CD4-positive, alpha-beta memory T cell (primary cell): ENCODE measurements at places on chromosomes 11 and 22.

- no peaks in the 10 kb centered on the region for H3K36me3 ChIP-seq
- peaks cover 20% of the 10 kb centered on the region for H3K4me1 ChIP-seq
- no peaks in the 10 kb centered on the region for H3K27me3 ChIP-seq
- H3K4me3 ChIP-seq, result no peak overlapping the region
- DNase-seq, result no peak
- no peak overlapping the region for H3K27ac ChIP-seq
Measured at GRCh38 chr11:112516261-112516660, 255.6 kb upstream of the PLET1 start.

DNA sequence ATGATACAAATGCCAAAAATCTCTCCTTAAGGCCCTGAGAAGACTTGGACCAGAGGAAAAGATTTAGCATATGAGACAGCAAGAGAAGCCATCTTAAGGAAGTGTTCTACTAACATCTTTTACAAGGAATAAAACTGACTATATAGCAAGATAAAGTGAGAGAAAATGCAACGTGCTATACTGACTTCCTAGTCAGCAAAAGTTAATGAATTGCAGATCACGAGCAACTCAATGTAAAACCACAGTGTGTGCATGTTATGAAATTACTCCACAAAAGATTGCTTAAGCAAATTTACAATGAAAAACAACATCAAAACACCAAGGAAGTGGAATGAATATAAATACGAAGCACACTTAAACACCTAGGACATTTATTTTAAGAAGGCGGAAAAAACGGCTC, 187.5 kb downstream of the CADM1 start:
- H3K4me3 ChIP-seq, result no peak overlapping the region
- no peaks in the 10 kb centered on the region for H3K36me3 ChIP-seq
- no peaks in the 10 kb centered on the region for H3K4me1 ChIP-seq

DNA sequence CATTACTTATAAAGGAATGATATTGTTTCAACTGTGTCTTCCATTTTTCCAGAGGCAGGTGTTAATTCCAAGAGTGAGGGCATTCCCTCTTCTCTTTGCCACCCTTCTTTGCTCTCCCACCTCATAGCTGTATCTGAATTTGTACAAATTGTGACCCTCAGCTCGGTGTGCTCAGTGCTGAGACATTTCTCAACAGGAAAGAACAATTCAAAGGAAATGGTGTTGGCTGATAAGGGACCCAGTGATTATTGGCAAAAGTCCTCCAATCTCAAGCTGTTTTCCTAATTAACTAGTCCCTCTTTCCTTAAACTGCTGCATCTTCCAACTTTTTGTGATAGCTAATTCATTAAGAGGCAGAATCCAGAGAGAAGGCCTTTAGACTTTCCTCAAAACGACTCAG, 408.9 kb upstream of the SYN3 start:
- H3K4me1 ChIP-seq, result no peaks in the 10 kb centered on the region
- H3K4me3 ChIP-seq, result no peak overlapping the region
- no peaks in the 10 kb centered on the region for H3K36me3 ChIP-seq
- H3K27ac ChIP-seq, result no peak overlapping the region
- no peak for DNase-seq

DNA sequence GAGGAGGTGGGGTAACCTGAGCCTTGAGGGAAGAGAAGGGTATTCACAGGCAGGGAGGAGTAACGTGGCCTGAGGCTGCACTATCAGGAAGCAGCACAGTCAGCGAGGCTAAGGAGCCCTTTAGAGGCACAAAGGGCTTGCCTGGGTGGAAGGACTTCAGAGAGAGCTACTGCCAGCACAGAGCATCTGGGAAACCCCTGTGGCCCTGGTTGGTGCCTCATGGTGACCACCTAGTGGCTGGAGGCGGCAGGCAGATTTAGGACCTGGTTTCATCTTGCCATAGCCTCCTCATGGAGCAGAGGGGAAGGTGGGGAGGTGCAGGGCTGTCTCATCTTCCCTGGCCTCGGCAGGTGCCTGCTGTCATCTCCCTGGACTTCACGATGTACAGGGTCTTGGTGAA, 64.5 kb downstream of the MPPED1 start:
- no peaks in the 10 kb centered on the region for H3K27me3 ChIP-seq
- no peak overlapping the region for H3K27ac ChIP-seq
- DNase-seq, result no peak
- no peaks in the 10 kb centered on the region for H3K4me1 ChIP-seq
- no peak overlapping the region for H3K4me3 ChIP-seq

DNA sequence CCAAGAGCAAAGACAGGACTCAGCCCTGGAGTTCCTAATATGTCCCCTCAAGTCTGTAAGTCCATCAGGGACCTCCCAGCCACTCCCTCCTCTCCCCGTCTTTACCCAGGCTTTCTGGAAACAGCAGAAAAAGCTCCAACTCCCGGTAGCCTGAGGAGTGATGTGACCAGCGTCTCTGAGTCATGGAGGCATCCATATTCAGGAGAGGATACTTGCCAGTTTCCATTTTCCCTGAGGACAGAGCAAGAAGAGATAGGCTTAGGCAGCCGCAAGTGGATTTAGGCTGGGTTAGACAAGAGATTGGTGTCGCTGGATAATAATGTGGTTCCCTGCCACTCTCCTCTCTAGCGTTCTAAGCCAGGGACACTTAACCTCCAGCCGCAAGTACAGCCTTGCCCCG, 206.6 kb downstream of the GRIK4 start:
- H3K4me1 ChIP-seq, result no peaks in the 10 kb centered on the region
- H3K27ac ChIP-seq, result no peak overlapping the region
- DNase-seq, result no peak
- no peaks in the 10 kb centered on the region for H3K36me3 ChIP-seq
- no peak overlapping the region for H3K4me3 ChIP-seq

DNA sequence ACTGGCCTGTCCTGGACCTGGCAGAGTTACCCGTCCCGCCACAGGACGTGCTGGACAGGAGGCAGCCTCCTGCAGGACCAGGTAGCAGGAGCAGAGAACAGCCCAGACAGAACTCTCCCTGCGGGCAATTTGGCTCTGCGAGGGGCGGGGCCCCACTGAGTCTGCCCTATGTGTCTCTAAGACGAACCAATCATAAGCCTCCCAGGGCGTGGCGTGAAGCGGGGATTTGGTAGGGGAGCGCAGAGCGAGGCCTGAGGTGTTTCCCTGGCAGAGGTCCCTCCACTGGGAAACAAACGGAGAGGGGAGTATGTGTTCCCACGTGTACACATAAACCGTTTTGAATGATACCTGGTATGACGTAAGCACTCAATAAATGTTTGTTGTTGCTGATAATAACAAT, 7.4 kb downstream of the CD82 start:
- H3K27me3 ChIP-seq, result no peaks in the 10 kb centered on the region
- peak overlapping the region; percentile 21 for H3K4me3 ChIP-seq
- no peak for DNase-seq
- no peaks in the 10 kb centered on the region for H3K36me3 ChIP-seq
- peak overlapping the region; percentile 52 for H3K27ac ChIP-seq

DNA sequence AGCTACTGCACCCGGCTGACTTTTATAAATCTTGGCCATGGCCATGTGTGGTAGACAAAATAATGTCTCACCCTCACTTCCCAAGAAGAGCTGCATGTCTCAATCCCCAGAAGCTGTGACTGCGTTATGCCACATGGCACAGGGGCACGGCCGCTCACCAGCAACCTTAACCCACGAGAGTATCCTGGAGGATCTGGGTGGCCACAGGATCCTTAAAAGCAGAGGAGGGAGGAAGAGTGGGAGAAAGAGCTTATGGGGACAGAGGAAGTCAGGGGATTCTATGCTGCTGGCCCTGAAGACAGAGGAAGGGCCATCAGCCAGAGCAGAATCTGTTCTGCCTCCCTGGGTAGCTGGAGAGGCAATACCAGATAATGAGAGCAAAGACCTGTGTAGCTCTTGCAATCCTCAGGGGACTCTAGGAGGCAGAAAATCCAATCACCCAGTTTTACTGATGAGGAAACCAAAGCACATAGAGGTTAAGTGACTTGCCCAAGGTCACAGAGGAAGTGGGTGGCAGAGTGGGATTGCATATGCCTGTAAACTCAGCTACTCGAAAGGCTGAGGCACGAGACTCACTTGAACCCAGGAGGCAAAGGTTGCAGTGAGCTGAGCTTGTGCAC, 55.3 kb downstream of the CELSR1 start:
- no peaks in the 10 kb centered on the region for H3K27me3 ChIP-seq
- H3K27ac ChIP-seq, result no peak overlapping the region
- H3K36me3 ChIP-seq, result no peaks in the 10 kb centered on the region
- no peak overlapping the region for H3K4me3 ChIP-seq
- no peaks in the 10 kb centered on the region for H3K4me1 ChIP-seq
- no peak for DNase-seq

- no peak for DNase-seq
- H3K4me3 ChIP-seq, result no peak overlapping the region
- H3K27me3 ChIP-seq, result no peaks in the 10 kb centered on the region
- no peak overlapping the region for H3K27ac ChIP-seq
- H3K36me3 ChIP-seq, result no peaks in the 10 kb centered on the region
Measured at GRCh38 chr11:82907371-82907770, 5.8 kb downstream of the DDIAS start.

GRCh38 chr11:126148317-126148716, 63.1 kb downstream of the RPUSD4 start:
- H3K4me3 ChIP-seq, result no peak overlapping the region
- DNase-seq, result no peak
- H3K27ac ChIP-seq, result no peak overlapping the region

DNA sequence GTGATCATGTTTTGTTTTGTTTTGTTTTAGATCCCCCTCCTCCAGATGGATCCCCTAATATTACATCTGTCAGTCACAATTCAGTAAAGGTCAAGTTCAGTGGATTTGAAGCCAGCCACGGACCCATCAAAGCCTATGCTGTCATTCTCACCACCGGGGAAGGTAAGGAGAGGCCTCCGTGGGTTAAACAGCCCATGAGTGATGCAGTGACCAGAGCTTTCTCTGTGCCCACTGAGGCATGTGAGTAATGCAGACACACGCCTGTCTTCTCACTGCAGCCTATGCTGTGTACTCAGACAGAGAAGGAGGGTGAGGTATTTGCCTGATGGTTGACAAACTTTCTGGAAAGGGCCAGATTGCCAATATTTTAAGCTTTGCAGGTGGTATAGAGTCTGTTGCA, 73.7 kb upstream of the OR4B1 start:
- H3K27ac ChIP-seq, result no peak overlapping the region
- H3K4me1 ChIP-seq, result peaks cover 16% of the 10 kb centered on the region
- H3K4me3 ChIP-seq, result no peak overlapping the region
- no peak for DNase-seq

DNA sequence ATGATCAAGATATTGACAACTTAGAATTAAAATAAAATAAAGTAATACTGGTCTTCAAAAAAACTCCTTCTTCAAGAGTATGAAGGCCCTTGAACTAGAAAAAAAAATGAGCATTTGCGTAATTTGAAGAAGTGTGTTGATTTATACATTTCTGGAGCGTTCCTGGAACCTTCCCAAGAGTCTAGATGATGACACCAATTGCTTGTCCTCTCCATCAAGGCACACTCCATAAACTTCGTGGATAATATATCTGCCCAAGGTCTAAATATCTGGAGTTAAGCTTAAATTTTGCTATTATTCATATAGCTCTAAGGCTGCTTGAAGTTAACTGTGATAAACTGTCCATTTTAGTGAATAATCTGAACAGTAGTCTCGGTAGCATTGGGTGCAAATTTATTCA, 361.3 kb upstream of the CNTN5 start:
- H3K4me1 ChIP-seq, result no peaks in the 10 kb centered on the region
- no peak overlapping the region for H3K27ac ChIP-seq
- H3K36me3 ChIP-seq, result no peaks in the 10 kb centered on the region
- H3K27me3 ChIP-seq, result no peaks in the 10 kb centered on the region

GRCh38 chr22:33105501-33105911, 47.3 kb upstream of the SYN3 start:
- no peaks in the 10 kb centered on the region for H3K4me1 ChIP-seq
- no peak overlapping the region for H3K27ac ChIP-seq
- H3K27me3 ChIP-seq, result no peaks in the 10 kb centered on the region
- no peak for DNase-seq
- H3K36me3 ChIP-seq, result no peaks in the 10 kb centered on the region

- H3K27ac ChIP-seq, result no peak overlapping the region
- no peaks in the 10 kb centered on the region for H3K4me1 ChIP-seq
- H3K27me3 ChIP-seq, result no peaks in the 10 kb centered on the region
Measured at GRCh38 chr11:45216901-45217300, 69.2 kb downstream of the SYT13 start.

GRCh38 chr22:29204455-29205183, 1.1 kb upstream of the EMID1 start:
- peaks cover 17% of the 10 kb centered on the region for H3K4me1 ChIP-seq
- no peaks in the 10 kb centered on the region for H3K36me3 ChIP-seq
- no peak overlapping the region for H3K27ac ChIP-seq

DNA sequence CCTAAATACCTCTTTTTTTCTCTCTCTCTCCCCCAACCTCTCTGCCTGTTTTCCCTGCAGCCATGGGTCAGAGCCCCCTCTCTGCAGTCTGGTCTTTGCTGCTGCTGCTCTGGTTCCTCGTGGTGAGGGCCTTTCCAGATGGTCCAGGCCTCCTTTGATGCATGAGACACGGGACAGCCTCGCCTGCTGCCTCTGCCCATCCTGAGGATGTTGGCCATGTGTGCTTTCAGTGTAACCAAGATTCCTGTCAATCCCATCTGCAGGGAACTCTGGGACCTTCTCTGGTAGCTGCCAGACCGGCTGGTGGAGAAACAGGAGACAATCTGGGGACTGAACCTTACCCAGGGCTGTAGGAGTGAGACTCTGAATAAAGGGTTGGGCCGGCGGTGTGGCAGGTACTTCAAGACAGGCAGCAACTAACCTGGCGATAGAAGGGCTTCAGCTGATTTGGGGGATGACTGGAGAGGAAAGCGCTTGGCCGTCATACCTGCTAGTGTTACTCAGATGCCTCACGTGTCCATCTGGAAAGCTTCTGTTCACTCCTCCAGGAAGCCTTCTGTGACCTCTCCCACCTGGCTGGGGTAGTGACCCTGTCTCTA, 7.1 kb downstream of the CHRNA10 start:
- H3K27me3 ChIP-seq, result no peaks in the 10 kb centered on the region
- H3K4me1 ChIP-seq, result no peaks in the 10 kb centered on the region
- H3K36me3 ChIP-seq, result peaks cover 8% of the 10 kb centered on the region
- H3K4me3 ChIP-seq, result no peak overlapping the region

- no peak overlapping the region for H3K4me3 ChIP-seq
- H3K27ac ChIP-seq, result no peak overlapping the region
- H3K27me3 ChIP-seq, result no peaks in the 10 kb centered on the region
- no peaks in the 10 kb centered on the region for H3K36me3 ChIP-seq
- H3K4me1 ChIP-seq, result peaks cover 17% of the 10 kb centered on the region
Measured at GRCh38 chr11:83054904-83055380, 16.8 kb downstream of the RAB30 start.

- no peaks in the 10 kb centered on the region for H3K36me3 ChIP-seq
- H3K27me3 ChIP-seq, result no peaks in the 10 kb centered on the region
- no peak for DNase-seq
Measured at GRCh38 chr11:82195283-82195682, 538.4 kb downstream of the FAM181B start.
